ENCODE measurements at places on chromosomes 13 and 19.

- DNase-seq, result no peak
These were observed 42.7 kb downstream of the KDM4B start for GRCh38 chr19:5011476-5012238.

- no peak for DNase-seq
These were observed 801 bp downstream of the QTRT1 start for GRCh38 chr19:10701955-10702525.

DNA sequence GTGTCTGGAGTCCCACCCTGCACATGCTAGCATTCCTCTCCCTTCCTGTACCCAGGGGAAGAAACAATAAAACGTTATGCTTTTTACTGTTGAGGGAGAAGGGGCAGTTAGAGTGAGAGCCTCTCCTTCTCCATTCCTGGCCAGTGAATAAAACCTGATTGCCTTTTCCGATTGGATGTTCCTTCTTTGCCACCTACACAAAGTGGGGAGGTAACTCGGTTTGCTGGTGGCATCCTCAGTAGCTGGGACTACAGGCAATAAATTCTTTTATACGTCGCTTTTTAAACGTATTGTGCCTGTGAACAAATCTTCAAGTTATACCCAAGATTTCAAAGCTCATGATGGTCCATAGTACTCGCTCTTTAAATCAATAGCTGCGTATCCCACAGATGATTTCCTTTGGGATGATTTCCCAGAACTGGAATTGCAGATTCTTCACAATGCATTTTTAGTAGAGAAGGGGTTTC is 660 bp upstream of the MVB12A start:
- DNase-seq, result no peak

DNA sequence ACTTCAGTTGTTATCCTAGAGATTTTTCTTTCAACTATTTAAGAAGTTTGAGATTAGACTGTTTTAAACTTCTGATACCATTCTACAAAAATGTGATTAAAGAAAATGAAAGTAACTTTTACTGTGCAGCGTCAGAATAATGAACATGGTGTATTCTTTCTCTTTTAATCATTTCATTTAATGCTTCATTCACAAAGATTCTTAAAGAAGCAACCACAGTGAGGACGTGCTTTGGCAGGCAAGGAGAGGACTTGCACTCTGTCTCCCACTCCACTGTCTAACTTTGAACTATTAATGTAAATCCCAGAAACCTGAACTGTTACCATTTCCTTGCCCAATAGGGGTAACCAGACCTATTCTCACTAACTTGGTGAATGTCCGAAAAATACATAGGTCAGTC is 137.0 kb downstream of the KCNRG start:
- no peak for DNase-seq

DNA sequence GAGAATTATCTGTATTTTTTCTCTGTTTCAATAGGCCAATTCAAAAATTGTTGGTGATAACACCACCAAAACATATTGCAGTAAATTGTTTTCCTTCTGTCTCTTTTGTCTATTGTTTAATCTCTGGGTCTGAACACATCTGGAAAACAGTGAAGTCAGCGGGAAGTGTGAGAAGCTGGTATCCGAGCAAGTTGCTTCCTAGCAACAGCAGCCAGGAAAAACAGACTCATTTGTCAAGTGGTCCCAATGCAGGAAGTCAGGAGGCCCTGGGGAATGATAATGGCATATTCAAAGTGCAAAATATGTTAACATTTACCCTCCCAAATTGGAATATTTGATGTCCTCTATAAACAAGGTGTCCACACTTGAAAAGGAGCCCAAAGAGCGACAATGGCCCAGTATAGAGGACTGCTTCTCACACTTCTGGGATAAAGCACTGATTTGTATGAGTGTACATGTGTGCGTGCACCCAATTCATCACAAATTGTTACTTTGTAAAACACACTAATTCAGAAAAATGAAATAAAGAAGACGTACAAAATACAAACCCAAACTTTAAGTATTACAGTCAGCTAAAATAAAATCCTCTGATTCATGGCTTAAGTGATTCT is 515.0 kb downstream of the TBC1D4 start:
- peak; percentile 4 for DNase-seq

GRCh38 chr19:31289976-31290375 is 59.3 kb downstream of the TSHZ3 start:
- no peak for DNase-seq

GRCh38 chr13:28584873-28585381 is 74.0 kb upstream of the POMP start:
- no peak for DNase-seq

GRCh38 chr13:112106478-112107141 is 39.7 kb downstream of the SOX1 start:
- DNase-seq, result peak; percentile 6

DNA sequence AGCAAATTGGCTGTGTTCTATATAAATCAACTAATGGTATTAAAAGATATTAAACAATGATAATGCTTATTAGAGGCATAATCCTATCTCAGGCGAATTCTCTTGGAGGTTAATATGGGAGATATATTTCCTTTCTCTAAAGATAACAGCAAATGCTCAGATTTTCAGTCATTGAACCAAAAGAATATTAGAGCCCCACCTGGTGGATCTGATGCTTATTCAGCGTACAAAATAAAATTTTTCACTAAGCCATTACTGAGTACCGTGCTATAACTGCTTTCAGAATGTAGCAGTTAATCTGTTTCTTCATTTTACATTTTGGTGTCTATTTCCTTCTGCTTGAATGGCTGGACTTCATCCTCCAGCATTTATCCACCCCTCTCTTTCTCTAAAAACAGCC is 143.3 kb upstream of the IPO5 start:
- no peak for DNase-seq

DNA sequence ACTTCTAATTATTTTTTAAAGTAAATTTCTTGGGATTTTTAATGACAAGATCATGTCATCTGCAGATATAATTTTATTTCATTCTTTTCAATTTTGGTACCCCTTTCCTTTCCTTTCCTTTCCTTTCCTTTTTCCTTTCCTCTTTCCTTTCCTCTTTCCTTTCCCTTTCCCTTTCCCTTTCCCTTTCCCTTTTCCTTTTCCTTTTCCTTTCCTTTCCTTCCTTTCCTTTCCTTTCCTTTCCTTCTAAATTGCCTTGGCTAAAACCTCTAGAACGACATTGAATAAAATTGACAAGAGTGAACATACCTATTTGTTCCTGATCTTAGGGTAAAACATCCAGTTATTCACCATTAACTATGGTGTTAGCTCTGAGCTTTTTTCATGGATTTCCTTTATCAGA is 334.1 kb downstream of the NDFIP2 start:
- DNase-seq, result no peak

GRCh38 chr13:33053397-33054066 is 37.3 kb downstream of the KL start:
- DNase-seq, result no peak

GRCh38 chr13:95233026-95233635 is 68.1 kb downstream of the ABCC4 start:
- no peak for DNase-seq

GRCh38 chr19:16659832-16660708 is at the start of gene SMIM7:
SMIM7 (minus strand) TSS chr19:16660144; CDS start chr19:16660110, 34 bp downstream.
- DNase-seq, result peak; percentile 96

DNA sequence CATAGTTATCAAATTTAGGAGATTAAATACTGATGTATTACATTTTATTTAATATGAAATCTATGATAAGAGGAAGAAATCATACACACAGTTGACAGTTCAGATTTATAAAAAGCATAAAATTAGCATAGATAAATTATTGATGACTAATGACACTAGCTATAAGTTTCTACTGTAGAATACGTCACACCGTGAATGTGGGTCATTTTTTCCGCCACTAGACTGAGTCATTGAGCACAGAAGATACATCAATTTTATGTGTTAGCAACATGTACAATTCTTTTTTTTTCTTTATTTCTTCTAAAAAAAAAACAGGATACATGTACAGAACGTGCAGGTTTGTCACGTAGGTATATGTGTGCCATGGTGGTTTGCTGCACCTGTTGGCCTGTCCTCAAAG is 22.2 kb downstream of the AP2S1 start:
- no peak for DNase-seq

DNA sequence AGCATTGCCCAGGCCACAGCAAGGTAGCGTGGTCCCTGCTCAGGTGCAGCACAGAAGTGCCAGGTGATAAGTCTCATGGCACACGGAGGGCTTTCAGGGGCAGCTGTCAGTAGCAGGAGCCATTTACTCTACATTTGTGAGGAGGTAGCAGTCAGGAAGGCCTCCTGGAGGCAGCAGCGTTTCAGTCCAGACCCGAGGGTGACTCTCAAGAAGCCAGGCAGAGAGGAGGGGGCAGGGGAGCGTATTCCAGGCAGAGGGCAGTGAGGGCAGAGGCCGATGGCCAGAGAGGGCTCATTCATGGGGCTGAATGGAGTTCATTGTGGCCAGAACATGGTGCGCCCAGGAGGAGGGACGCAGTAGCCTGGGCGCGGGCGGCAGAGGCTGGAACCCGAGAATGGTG is 8.9 kb downstream of the PIAS4 start:
- DNase-seq, result peak; percentile 58

- no peak for DNase-seq
These were observed 869 bp downstream of the GFY start for GRCh38 chr19:49425922-49426592.

- DNase-seq, result no peak
These were observed at the start of gene C13orf46 for GRCh38 chr13:113973218-113974164. C13orf46 (minus strand) TSS chr13:113974076; CDS start chr13:113973997, 79 bp downstream.

DNA sequence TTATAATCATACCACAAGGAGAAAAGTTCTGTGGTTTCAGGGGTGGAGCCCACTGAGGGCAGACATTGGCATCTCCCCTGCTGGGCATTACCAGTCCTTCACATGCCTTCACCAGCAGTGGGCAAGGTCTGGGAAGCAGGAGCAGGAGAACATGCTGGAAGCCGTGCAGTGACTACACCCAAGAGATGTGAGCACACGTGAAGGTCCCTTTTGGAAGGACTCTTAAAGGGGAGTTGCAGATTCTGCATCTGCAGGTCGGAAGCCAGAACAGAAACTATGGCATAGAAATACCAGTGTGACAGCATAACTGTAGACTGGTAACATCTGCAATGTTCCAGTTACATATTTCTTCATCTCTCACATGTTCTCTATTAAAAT is 26.9 kb upstream of the KL start:
- DNase-seq, result no peak

- no peak for DNase-seq
These were observed 3.6 kb downstream of the ZIK1 start for GRCh38 chr19:57587529-57587928.

- DNase-seq, result no peak
These were observed 207.3 kb downstream of the DLEU7 start for GRCh38 chr13:50636007-50636704.

- DNase-seq, result no peak
These were observed 585.7 kb upstream of the GPC6 start for GRCh38 chr13:92640936-92641335.

DNA sequence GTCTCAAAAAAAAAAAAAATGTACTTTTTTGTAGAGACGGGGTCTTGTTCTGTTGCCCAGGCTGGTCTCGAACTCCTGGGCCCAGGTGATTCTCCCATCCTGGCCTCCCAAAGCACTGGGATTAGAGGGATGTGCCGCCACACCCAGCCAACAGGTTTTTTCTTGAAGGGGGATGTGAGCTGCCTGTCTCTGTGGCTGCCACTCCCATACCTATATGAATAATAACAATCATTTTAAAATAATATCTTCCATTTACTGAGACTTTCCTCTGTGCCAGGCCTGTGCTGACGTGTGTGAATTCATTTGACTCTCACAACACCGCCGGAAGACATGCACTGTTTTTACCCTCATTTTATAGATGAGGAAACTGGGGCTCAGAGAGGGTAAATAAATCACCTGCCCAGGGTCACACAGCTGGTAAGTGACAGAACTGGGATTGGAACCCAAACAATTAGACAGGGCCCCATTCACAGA is 7.2 kb upstream of the BCL3 start:
- DNase-seq, result no peak

GRCh38 chr13:39186205-39186875 is 148.1 kb downstream of the NHLRC3 start:
- no peak for DNase-seq

GRCh38 chr13:72201726-72202125 is 334.7 kb upstream of the DACH1 start:
- no peak for DNase-seq

GRCh38 chr13:51292000-51292565 is 47.4 kb upstream of the SERPINE3 start:
- no peak for DNase-seq

DNA sequence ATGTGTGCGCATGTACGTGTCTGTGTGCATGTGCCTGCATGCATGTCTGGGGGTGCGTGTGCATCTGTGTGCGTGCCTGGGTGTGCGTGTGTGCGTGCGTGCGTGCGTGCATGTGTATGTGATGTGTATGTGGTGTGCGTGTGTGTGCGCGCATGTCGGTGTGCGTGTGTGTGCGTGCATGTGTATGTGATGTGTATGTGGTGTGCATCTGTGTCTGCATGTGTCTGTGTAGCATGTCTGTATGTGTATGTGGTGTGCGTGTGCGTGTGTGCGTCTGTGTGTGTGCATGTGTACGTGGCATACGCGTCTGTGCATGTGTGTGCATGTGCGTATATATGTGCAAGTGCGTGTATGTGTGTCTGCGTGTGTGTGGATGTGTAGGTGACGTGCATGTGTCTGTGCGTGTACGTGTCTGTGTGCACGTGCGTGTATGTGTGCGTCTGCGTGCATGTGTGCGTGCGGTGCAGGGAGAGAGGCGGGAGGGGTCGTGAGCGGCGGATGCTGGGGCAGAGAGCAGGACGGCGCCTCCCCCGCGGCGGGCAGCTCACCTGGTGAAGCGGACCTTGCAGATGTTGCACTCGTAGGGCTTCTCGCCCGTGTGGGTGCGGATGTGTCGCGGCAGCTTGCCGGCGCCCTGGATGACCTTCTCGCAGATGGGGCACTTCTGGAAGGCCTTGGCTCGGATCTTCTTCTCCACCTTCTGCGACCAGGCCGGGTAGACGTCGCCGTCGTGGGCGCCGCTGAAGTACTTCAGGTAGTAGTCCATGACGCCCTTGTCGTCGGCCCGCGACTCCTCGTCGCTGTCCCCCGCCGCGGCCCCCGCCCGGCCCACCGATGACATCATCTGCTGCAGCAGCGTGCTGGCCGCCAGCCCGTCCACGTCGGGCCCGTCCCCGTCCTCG is 13.0 kb downstream of the ZBTB7A start:
- DNase-seq, result no peak

GRCh38 chr19:6412447-6413091 is 12.0 kb downstream of the KHSRP start:
- DNase-seq, result no peak

DNA sequence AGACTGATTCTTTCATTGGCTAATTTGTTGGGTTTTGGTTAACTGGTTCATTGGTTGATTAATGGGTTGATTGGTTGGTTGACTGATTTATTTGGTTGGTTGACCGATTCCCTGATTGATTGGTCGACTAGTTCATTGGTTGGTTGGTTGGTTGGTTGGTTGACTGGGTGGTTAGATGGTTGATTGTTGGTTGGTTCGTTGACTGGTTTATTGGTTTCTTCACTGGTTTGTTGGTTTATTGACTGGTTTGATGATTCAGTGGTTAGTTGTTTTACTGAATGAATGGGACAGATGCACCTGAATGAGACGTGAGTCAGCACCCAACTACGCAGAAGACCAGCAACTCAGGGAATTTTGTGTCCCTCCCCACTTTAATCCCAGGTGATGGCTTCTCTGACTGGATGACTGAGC is 2.7 kb upstream of the NUP62 start:
- no peak for DNase-seq

- no peak for DNase-seq
These were observed 50.1 kb upstream of the MYCBP2 start for GRCh38 chr13:77377016-77377415.
